ENCODE measurements at places on chromosomes 2 and 18.

GRCh38 chr2:55431982-55432627 lies 12.4 kb upstream of the CCDC88A start:
- no peak for DNase-seq

DNA sequence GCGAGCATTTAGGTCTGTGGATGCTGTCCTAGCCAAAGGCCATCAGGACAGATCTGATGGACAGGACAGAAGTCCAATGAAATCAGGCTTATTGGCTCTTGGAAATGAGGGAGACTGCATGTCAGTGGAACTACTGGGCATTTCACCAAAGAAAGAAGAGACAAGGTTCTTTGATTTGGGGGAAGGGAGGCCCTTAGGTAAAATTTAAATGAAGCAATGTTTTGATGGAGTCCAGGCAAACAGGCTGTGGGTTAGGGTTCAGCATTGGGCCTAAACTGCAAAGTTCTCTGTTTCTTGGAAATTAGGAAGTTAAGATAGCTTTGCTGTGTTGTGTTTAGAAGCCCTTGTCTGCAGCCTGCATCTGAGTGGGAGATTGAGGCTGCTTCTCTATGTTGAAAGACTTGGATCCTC lies 31.6 kb upstream of the RNF149 start:
- DNase-seq = no peak

GRCh38 chr2:136362676-136363390 lies 244.9 kb upstream of the CXCR4 start:
- no peak for DNase-seq

DNA sequence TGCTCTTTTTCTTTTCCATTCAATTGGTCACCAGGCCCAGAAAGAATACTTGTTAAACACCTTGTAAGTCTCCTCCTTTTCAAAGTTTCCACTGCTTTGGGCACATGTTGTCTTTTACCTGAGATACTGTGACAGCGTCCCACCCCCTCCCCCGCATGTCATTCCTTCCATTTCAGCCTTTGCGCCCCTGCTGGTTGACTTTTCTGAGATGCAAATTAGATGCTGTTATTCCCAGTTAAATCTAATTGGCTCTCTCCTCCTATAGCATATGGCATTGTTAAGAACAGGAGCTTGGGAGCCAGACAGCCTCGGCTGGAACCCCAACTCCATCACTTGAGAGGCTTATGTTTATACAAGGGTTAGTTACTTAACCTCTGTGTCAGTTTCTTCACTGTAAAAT lies 80.3 kb upstream of the GAREM1 start:
- DNase-seq = no peak

DNA sequence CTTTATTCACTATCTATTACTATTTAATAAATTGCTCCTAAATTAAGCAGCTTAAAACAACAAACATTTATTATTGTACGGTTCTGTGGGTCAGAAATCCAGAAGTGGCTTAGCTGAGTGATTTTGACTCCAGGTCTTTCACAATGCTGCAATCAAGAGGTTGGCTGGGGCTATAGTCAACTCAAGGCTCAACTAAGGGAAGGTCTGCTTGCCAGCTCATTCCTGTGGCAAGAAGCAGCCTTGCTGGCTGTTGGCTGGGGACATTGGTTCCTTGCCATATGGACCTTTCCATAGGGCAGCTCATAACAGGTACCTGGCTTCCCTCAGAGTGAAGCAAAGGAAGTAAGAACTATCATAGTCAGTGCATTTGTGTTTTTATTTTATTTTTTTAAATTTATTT lies 5.0 kb upstream of the MRPL19 start:
- DNase-seq = no peak

DNA sequence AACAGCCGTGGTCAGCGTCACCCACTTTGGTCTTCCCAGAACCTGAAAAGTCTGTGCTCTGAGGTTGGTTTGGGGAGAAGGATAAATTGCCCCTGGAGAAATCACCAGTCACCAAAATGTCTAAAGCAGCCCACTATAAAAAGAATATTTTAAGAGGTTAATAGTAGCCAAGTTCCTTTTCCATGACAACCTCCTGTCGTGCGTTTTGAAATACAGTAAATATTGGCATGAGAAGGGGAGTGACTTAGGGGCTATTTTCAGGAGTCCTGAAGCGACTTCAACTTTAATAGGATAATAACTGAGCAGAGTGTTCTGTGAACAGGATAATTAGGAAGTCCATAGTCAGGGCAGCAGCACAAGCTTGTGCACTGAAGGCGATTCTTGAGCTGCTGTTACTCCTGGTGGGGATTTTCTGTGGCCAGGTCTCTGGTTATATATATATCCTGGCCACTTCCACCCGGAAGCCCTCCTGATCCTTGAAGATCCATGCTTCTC lies 49.3 kb downstream of the RNF144A start:
- DNase-seq = no peak

- no peak for DNase-seq
Measured at GRCh38 chr2:63993871-63994270, 25.4 kb downstream of the VPS54 start.

All from stimulated activated CD4-positive, alpha-beta T cell treated with anti-CD3 and anti-CD28 coated beads, TNF-alpha, amount 100 ng/mL, for 1 hour (primary cell).